K562 (cell line): ENCODE measurements at places on chromosomes 12 and 14.
A peak's percentile ranks its signal among the peaks of the same experiment; 100 is the strongest.

- no peak overlapping the region for H3K4me3 ChIP-seq
- no peaks in the 10 kb centered on the region for H3K4me1 ChIP-seq
- H3K27ac ChIP-seq: no peak overlapping the region
- no peak for DNase-seq
Observed at GRCh38 chr12:91538418-91538817, 355.8 kb upstream of the DCN start.

- no peaks in the 10 kb centered on the region; the same call in 2 of the 3 replicates for H3K27me3 ChIP-seq
- DNase-seq: no peak
- no peak overlapping the region for H3K27ac ChIP-seq
- no peaks in the 10 kb centered on the region for H3K36me3 ChIP-seq
- peaks cover 35% of the 10 kb centered on the region for H3K4me1 ChIP-seq
- no peak overlapping the region for H3K4me3 ChIP-seq
Observed at GRCh38 chr12:116265351-116266147, 11.9 kb downstream of the MED13L start.

DNA sequence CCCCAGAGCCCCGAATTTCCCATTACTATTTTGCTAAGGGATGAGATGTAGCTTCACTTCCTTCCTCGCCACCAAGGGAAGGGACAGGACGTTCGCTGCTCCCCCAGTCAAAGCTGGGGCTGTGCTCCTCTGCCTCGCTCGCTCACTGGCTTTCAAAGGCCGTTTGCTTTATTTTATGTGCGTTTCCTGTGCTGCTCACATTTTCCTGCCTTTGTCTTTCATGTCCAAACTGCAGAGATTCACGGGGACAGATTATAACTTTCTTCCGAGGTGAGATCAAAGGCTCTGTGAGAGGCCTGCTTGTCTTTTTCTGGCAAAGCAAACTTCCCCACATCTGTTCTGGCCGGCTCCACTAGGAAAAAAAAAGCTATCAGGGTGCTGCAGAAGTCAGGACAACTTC, 76.0 kb upstream of the FZD10 start:
- no peak overlapping the region for H3K27ac ChIP-seq
- no peak for DNase-seq
- no peaks in the 10 kb centered on the region for H3K36me3 ChIP-seq
- no peaks in the 10 kb centered on the region for H3K4me1 ChIP-seq

GRCh38 chr14:63544591-63545299, 1.6 kb upstream of the PPP2R5E start:
- no peak overlapping the region for H3K27ac ChIP-seq
- H3K4me3 ChIP-seq: no peak overlapping the region
- H3K27me3 ChIP-seq: no peaks in the 10 kb centered on the region
- peaks cover 13% of the 10 kb centered on the region; the same call in 1 of the 2 replicates for H3K4me1 ChIP-seq
- DNase-seq: peak; percentile 13

GRCh38 chr12:20196767-20197166, 171.6 kb upstream of the PDE3A start:
- no peak overlapping the region for H3K27ac ChIP-seq
- H3K36me3 ChIP-seq: no peaks in the 10 kb centered on the region
- H3K4me3 ChIP-seq: no peak overlapping the region
- H3K4me1 ChIP-seq: no peaks in the 10 kb centered on the region
- no peaks in the 10 kb centered on the region for H3K27me3 ChIP-seq

DNA sequence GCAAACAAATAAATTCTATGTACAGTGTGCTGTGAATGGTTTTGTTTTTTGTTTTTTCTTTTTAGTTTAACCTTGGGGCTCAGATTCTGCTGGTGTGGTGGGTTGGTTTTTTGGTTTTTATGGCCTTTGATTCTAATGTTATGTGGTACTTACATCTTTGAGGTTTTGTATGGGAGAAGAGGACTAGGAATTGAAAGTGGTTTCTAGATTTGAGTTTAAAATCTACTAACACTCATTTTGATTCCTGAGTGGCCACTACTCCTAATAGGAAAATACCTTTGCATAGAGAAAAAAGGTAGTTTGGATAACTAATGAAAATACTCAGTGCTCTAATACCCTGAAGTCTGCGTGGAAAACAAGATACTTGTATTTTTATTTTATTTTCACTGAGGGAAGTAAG, 137.7 kb downstream of the MON2 start:
- H3K27me3 ChIP-seq: no peaks in the 10 kb centered on the region
- H3K4me1 ChIP-seq: peaks cover 17% of the 10 kb centered on the region; the same call in 1 of the 2 replicates
- no peak for DNase-seq
- peak overlapping the region; percentile 73 for H3K4me3 ChIP-seq
- H3K27ac ChIP-seq: no peak overlapping the region
